NCI-H524 (cell line): ENCODE measurements at places on chromosomes 2 and 18.

DNA sequence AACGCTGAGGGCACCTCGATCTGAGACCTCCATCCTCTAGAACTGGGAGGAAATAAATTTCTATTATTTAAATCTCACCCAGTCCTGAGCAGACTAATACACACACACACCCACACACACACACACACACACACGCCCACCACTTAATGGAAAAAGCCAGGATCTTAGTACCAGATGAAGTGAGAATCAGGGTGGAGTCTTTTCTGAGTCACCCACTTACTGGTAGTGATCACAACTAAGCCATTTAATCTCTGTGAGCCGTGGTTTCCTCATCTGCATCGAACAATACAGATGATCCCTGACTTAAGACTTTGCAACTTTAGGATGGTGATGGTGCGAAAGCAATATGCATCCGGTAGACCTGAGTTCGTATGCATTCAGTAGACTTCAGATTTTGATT lies 18.6 kb downstream of the THNSL2 start:
- DNase-seq, result no peak

- no peak for DNase-seq
These were observed 66.8 kb upstream of the SEC11C start for GRCh38 chr18:59072727-59073421.

GRCh38 chr2:54015798-54016699 lies 45.3 kb upstream of the PSME4 start:
- DNase-seq, result no peak

GRCh38 chr2:67066782-67067181 lies 330.4 kb upstream of the ETAA1 start:
- DNase-seq, result peak; percentile 40

GRCh38 chr2:126858991-126859390 lies 39.7 kb upstream of the TEX51 start:
- no peak for DNase-seq

DNA sequence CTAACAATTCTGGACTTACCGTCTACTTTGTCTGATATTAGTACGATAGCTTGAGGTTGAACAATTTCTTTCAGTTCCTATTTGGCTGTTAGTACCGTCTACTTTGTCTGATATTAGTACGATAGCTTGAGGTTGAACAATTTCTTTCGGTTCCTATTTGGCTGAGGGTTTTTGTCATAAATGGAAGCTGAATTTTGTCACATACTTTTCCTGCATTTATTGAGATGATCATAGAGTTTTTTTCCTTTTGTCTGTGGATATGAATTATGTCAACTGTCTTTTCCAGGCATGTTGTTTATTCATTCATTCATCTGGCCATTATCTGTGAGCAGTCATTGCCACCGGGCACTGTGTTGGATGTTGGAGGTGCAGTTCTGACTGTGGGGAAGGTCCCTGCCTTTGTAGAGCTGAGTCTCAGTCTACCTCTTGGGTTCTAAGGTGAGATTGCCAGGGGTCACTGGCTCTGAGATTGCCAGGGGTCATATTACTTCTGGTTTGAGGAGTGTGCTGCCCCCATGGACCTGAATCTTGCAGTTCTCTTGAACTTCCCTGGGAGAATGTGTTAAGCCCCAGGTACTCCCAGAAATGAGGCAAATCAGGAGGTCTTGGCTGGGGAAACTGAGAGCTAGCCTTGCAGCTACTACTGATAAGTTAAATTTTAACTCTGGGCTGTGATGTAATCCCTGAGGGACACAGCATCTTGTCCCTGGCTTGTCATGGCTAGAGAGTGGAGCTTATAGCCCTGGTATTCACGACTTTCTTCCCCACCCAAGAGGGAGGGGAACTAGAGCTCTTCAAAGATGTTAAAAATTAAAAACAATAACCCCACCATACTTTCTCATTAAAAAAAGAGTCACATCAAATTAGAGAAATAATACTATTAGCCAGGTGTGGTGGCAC lies 89.1 kb upstream of the MBOAT2 start:
- DNase-seq, result no peak

GRCh38 chr2:73717251-73717606 lies 19.9 kb downstream of the TPRKB start:
- DNase-seq, result no peak

GRCh38 chr2:196233021-196233804 lies 61.8 kb upstream of the STK17B start:
- no peak for DNase-seq

DNA sequence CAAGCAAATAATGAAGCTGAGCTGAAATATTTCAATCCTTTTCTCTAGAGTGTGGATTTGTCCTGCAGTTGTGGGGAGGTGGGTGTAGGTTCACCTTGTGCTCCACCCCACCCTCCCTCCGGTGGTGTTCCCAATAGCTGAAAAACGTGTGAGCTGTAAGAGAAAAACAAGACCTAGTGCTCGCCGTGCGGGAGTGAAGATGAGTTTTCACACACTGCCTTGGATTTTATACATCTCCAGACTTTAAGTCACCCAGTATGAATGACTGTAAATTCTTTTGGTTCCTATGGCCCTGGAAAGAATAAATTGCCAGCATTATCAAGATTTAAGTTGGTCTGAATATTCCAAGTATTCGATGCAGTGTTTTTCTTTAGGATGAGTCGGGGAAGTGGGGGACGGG lies 1.9 kb upstream of the SOX11 start:
- no peak for DNase-seq

GRCh38 chr2:110745048-110745447 lies 12.7 kb downstream of the ACOXL start:
- no peak for DNase-seq

DNA sequence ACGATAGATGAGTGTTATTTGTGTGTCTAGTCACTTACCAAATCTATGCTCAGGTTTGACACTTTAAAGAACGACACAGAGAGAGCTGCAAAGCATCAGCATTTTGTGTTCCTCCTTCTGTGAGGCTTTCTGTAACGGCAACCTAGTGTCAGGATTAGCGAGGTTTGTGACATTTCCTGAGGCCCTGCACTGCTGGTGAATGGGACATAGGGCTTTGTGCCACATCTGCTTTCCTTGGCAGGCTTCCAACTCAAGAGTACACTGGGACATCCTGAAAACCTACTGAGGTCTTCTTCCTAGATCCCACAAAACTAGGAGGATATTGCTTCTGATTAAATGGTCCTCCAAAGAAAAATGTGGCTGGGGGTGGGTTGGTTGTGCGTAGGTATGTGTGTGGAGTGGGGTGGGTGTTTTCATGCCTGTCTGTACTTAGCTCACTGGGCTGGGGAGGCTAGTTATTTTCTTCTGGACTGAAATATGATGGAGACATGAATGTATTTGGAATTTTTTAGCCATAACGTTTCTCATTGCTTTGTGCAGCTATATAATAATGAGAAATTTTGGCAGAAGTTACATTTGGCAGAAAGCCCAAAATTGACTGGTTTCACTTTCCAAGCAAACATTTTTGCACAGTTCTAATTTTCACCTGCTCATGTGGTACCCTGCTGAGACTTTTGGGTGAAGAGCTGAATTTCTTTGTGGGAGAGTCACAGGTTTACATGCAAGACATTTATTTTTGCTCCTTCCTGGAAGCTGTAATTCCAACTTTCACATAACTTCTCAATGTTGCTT lies 308.4 kb downstream of the XIRP2 start:
- DNase-seq, result peak; percentile 73

GRCh38 chr2:85753525-85754312 lies at the start of gene ATOH8:
Gene ATOH8, plus strand, starts transcription at chr2:85753991. Its CDS starts 199 bp downstream, at chr2:85754190.
- peak; percentile 64 for DNase-seq

DNA sequence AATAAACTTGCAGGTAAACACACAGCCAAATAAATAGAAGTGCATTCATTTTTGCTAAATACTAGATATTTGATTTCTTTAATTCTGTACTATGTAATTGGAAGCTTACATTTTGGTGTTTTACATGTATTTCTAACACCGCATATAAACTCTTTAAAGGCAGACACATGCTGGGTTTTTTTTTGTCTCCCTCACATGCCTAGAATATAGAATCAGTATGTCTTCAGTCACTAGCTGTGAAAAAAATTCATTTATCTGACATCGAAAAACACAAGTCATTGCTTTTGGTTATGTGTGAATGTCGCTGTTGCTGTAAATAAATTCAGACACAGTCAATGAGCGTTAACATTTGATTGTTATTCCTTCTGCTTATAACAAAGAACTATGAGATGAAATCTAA lies 1101.0 kb downstream of the DPP10 start:
- no peak for DNase-seq

- DNase-seq, result no peak
These were observed 171.8 kb upstream of the ATP5MC3 start for GRCh38 chr2:175353275-175353674.

GRCh38 chr2:228649447-228649846 lies 468.0 kb upstream of the SPHKAP start:
- DNase-seq, result peak; percentile 8

- DNase-seq, result peak; percentile 82
These were observed 114.2 kb downstream of the SPHKAP start for GRCh38 chr2:228067309-228067708.

- no peak for DNase-seq
These were observed 83.1 kb downstream of the PTH2R start for GRCh38 chr2:208489687-208490086.

DNA sequence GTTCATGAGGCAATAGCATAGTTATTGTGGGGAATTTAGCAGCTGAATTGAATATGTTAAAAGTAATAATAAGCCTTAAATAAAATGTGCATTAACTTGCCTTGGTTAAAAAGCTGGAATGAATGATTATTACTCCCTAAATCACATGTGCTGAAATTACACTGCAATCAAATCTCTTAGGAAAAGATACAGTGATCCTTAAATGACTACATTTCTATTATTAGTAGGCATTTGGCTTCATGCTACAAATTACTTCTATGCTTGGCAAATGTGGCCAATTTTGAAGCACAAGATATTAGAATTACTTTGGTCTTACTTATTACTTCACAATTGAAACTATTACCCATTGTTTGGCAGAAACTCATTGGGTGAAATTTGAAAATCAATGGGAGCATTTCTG lies 5.4 kb downstream of the RND3 start:
- no peak for DNase-seq

GRCh38 chr2:121519153-121519552 lies 11.5 kb upstream of the RNU4ATAC start:
- DNase-seq, result peak; percentile 7

DNA sequence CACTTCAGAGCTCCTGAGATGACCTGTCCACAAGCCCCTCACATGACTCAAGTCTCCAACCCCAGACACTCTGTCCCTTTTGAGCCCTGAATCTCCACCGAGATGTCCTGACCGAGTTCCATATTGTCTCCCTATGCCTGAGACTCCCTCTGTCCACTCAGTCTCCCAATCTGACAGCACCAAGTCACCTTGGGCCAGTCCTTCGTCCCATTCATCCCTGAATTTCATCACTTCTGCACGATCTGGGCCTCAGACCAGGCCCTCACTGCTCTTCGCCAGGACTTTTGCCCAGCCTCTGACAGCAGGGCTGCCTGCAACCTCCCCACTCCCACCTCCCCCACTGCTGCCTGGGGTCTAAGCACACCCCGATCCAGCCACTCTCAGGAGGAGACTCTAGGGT lies 4.3 kb upstream of the MOCOS start:
- DNase-seq, result no peak

- DNase-seq, result no peak
These were observed 428.7 kb upstream of the TRIB2 start for GRCh38 chr2:12288048-12288447.

DNA sequence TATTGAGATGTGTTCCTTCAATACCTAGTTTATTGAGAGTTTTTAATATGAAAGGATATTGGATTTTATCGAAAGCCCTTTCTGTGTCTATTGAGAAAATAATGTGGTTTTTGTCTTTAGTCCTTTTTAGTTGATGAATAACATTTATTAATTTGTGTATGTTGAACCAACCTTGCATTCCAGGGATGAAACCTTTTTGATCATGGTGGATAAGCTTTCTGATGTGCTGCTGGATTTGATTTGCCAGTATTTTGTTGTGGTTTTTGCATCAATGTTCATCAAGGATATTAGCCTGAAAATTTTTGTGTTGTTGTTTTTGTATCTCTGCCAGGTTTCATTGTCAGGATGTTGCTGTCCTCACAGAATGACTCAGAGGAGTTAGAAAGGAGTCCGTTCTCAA lies 1710.4 kb downstream of the SUCLG1 start:
- DNase-seq, result no peak

DNA sequence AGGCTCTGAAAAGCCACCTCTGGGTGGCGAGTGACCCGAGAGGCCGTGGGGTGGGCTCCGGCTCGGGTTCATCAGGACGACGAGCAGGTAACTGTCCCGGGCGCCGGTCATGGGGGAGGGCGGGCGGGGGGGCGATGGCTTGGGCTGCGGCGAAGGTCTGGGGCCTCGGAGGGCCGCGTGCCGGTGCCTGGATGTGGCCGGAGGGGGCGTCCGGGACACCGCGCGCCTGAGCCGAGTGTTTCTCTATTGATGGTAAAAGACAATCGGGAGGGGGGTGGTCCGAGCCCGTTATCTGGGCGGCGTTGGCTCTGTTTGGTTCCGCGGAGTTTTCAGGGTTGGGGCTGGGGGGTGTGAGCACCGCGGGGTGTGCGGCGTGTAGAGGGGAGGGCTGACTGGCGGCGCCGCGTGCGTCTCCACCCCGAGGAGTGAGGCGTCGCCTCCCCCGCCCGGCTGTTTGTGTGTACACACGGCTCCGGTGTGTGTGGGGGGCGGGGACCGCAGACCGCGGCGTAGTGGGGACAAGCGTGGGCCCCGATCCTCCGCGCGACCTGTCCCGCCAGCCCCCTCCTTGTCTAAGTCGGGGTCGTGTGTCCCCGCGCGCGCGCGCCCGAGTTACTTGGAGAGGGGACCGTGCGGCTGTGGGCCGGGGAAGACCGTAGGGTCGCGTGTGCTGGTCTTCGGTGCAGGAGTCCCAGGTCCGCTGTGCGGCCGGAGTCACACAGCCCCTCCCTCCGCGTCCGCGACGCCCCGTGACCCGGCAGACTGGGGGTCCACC lies 1.6 kb downstream of the CTIF start:
- peak; percentile 52 for DNase-seq

GRCh38 chr18:3612315-3612714 lies 162.3 kb downstream of the TGIF1 start:
- DNase-seq, result no peak

GRCh38 chr18:54606835-54607212 lies 15.8 kb downstream of the DYNAP start:
- no peak for DNase-seq

GRCh38 chr18:62445386-62445917 lies 77.4 kb upstream of the ZCCHC2 start:
- DNase-seq, result no peak

GRCh38 chr2:181752301-181752700 lies 72.0 kb upstream of the NEUROD1 start:
- no peak for DNase-seq

GRCh38 chr2:172634477-172634876 lies 78.6 kb downstream of the PDK1 start:
- DNase-seq, result no peak

GRCh38 chr2:239213643-239214101 lies 187.1 kb downstream of the HDAC4 start:
- DNase-seq, result no peak

GRCh38 chr2:134232868-134233727 lies 20.8 kb upstream of the MGAT5 start:
- no peak for DNase-seq

DNA sequence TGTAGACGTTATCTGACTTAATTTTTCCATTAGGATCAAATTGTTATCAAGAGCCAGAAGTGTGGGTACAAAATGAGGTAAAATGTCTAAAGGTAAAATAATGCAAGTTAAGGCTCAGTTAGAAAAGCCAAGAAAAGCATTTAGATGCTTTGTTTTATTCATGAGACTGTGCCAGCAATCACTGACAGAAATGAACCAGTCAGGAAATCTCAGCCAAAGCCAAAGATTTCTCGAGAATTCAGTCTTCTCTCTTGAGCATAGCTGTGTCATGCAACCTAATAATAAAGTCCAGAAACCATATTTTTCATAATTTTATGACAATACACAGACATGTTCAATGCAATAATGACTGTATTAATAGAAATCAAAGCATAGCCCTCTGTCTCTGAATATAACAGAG lies 43.5 kb upstream of the ZNF397 start:
- DNase-seq, result no peak
